ENCODE measurements at places on chromosomes 4 and X. TPM values are rescaled to one million over a fixed set of nuclear protein-coding genes. Genes with fewer than 3 reads are reported as not detected.

The DCAF12L2 gene
- not detected for total RNA-seq

The ANK2 gene
- 226 TPM for total RNA-seq

The USP53 gene
- total RNA-seq, result 53.0 TPM

The SOX3 gene
- total RNA-seq, result not detected

The DCLK2 gene
- total RNA-seq, result 3.8 TPM

The HSD17B11 gene
- total RNA-seq, result 17.6 TPM

The TMPRSS11D gene
- total RNA-seq, result not detected
